ENCODE measurements at places on chromosomes 11 and 22.

DNA sequence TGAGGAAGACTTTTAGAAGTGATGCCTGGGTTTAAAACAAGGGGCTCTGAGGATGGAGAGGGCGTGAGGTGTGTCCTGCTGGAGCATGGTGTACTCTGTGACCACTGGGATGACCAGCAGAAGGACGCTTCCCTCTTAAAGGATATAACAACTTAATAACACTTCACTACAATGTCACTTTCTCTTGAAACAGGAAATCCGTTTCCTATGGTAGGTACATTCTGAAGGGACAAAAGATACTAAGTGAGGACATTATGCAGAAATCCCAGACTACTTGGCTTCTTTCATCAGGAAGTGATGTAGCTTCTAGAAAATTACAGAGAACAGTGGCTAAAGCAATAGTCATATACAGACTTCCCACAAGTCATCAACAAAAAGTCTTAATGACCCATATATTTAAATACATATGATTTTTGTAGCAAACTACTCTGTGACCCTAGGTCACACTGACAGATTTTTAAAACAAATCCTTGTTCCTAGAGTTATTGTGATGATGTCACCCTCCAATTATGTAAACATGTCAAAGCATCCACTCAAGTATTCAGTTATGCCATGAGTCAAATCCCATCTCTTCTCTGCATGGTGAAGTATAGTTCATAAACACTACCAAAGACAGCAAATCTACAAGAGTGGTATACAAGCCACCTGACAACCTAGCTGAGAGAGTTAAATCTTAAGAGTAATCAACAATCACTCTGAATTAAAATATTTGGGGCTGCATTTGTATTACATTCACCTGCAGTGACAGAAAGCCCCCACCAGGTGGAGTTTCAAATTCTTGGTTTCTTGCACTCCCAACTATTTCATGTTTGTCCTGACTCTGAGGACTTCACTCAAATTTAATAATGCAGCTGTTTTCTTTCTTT lies 32.8 kb downstream of the PITPNB start:
- no peak for DNase-seq

- DNase-seq = no peak
Measured at GRCh38 chr22:42909363-42910058, 52.4 kb upstream of the ARFGAP3 start.

DNA sequence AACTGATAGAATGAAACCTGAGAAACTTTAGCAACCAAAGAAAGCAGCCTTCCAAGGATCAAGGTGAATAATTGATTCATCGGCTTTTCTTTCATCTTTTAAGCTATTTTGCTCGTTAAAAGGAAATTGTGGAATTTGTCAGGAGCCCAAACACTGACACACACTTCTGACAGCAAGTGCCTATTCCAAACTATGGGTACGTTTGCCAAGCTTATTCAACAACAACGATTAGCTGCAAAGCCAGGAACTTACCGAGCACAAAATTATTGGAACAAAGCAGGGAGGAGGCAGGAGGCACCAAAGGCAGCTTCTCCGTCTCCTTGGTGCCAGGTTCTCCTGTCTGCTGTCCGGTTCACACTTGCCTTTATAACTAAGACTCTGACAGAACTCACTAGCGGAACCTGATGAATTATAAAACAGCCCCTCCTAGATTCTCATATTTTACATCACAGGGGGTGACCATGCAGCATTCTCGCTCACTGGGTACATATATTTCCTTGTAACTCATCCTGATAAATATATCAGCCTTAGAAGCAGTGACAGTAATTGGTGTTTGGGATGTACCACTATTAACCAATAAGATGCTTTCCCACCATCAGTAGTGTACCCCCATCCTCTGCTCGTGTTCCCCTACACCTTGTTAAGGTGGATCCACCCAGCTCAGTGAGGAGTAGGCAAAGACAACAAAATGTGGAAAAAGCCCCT lies 395.9 kb upstream of the CCDC90B start:
- DNase-seq = peak; percentile 47

GRCh38 chr11:120394119-120394518 lies 57.9 kb downstream of the ARHGEF12 start:
- DNase-seq = no peak

- DNase-seq = peak; percentile 16
Measured at GRCh38 chr22:44340271-44341239, 27.8 kb upstream of the SHISAL1 start.

DNA sequence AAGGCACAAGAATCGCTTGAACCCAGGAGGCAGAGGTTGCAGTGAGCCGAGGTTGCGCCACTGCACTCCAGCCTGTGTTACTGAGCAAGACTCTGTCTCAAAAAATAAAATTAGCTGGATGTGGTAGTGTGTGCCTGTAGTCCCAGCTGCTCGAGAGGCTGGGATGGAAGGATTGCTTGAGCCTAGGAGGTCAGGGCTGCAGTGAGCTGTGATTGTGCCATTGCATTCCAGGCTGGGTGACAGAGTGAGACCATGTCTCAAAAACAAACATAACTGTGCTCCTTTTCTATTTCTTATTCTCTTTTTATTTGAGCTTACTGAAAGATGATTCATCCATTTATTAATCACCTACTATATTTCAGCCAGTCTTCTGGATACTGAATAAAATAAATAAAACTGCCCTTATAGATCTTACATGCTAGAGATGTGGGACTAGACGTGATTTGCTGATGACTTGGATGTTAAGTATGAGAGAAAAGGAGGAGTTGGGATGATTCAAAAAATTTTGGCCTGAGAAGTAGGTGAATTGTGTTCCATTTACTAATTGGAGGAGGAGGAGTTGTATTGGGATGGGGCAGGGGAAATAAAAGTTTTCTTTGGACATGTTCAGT lies 18.0 kb downstream of the PAAF1 start:
- DNase-seq = no peak

DNA sequence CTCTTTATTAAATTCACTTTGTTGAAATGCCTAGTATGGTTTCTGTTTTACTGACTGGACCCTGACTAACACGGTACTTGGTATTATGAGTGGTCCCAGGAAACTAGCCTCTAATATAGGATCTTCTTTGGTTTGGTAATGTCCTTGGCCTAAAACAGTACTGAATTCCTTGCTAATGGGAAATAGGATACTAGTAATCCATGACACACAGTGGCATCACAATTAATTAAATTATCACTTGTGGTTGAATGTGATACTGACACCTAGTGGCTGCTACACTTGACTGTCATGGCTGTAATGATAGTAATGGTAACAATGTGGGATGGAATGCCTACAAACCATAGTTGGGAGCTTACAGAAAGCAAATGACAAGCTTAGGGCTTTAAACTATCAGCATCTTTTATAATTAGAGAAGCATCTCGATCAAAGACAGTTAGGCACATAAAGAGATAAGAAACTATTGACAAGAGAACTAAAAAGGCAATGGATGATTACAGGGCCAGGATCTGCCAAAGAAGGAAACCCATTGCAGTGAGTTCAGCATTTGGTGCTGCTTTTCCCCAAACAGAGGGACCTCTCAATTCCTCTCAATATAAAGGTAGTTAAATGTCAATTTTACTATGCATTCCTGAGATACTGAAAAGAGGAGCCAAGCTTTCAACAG lies 8.6 kb downstream of the DNHD1 start:
- DNase-seq = peak; percentile 77

GRCh38 chr22:17443405-17444203 lies 74.3 kb downstream of the CECR2 start:
- DNase-seq = no peak

GRCh38 chr22:47395481-47395880 lies 633.0 kb downstream of the TBC1D22A start:
- DNase-seq = no peak
